ENCODE measurements at places on chromosomes 1 and 21. TPM values are rescaled to one million over a fixed set of nuclear protein-coding genes. Genes with fewer than 3 reads are reported as not detected.

DNA sequence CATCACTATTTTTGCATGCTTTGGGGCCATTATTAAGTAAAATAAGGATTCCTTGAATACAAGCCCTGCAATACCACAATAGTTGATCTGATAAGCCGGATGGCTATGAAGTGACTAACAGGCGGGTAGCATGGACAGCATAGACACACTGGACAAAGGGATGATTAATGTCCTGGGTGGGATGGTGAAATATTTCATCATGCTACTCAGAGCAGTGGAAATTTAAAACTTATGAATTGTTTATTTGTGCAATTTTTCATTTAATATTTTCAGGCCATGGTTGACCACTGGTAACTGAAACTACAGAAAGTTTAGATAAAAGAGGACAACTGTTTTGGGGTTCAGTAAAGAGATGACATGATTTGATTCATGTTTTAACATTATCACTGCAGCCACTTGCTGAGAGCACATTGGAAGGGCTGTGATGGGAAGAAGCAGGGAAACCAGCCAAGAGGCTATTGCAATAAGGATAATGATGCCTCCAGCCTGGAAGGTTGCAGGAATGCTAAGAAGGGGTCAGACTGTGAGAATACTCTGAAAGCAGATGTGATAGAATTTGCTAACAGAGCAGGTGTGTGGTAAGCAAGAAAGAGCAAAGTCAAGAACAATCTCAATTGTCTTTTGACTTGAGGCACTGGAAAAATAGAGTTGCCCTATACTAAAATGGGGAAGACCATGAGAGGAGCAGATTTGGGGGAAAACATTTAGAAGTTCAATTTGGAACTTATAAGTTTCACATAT lies 62.5 kb upstream of the TNFSF4 start:
- no peak for DNase-seq

DNA sequence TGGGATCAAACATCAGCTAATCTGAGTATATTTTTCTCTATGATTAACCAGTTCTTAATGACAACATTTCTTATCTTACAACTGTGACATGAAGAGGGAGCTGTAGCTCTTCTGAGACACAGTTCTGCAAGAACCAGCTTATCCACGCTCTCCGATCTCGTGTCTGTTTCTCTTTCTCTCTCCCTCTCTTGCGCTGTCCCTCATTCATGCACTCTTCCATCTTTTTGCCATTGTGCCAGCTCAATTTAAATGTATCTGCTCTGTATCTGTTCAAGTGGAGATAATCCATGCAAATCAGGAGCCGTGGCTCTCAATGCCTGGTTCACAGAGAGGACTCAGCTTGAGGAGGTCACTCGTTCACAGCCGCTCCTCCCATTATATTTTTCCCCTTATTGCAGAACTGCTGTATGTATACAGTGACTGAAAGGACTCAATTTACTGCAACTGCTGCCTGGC lies 494.7 kb upstream of the ADGRL2 start:
- no peak for DNase-seq

- no peak for DNase-seq
These were observed 68.1 kb downstream of the EDEM3 start for GRCh38 chr1:184686540-184686939.

- DNase-seq: no peak
These were observed 91.7 kb downstream of the TTC3 start for GRCh38 chr21:37164742-37165141.

DNA sequence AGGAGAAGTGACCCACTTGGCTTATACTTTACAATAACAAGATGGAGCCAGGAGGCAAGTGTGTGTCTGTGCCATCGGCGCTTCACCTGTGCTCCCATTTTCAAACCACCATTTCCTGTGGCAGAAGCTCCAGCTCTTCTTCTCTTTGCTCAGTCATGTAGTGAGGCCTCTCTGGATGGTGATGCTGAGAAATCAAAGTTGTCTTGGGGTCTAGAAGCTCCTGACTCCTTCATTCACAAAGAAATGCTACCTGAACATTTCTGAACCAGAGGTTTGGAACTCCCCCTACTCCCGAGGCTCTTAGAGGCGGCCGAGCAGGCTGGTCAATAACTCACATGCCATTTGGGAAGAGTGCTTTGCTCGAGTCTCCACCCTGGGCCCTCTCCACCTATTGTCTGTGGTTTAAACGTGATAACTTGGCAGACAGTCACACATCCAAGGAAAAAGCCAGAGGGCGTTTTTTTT lies 18.0 kb downstream of the SLAMF1 start:
- no peak for DNase-seq

GRCh38 chr21:38308532-38309119 lies 51.8 kb downstream of the KCNJ15 start:
- no peak for DNase-seq

- no peak for DNase-seq
These were observed 56.7 kb downstream of the KCNN3 start for GRCh38 chr1:154813300-154813816.

GRCh38 chr1:80656014-80656636 lies 1144.6 kb upstream of the ADGRL2 start:
- DNase-seq: no peak

- no peak for DNase-seq
These were observed 989 bp upstream of the ETV3 start for GRCh38 chr1:157139052-157139715.

GRCh38 chr1:23772049-23772853 lies 6.0 kb upstream of the PITHD1 start:
- peak; percentile 97 for DNase-seq

DNA sequence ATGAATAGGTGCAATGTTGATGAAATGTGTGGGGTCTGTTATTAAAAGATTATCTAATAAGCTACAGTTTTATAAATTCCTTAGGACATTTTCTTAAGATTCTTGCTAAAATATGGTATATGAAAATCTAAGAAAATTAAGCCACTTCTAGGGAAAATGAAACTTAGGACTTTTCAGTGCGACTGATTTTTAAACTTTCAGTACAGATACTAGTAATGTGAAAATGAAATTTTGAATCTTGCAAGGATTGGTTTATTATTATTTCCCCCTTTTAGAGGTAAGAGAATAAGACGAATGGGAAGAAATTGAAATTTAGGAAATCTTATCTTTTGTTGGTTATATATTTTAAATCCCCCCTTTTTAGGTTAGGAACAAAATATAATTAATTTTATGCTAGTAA lies 16.4 kb downstream of the CAPZA1 start:
- DNase-seq: no peak

- no peak for DNase-seq
These were observed 19.3 kb downstream of the FAM151A start for GRCh38 chr1:54604051-54604450.

- DNase-seq: no peak
These were observed 54.9 kb downstream of the TM2D1 start for GRCh38 chr1:61670016-61670415.

- no peak for DNase-seq
These were observed 26.9 kb downstream of the UCK2 start for GRCh38 chr1:165854101-165854845.

Gene CA6
- not detected for total RNA-seq

Gene INKA2
- total RNA-seq: 16.1 TPM

Gene ZNF593OS
- total RNA-seq: not detected

Gene NTMT2
- not detected for total RNA-seq

Gene VSIG8
- total RNA-seq: not detected

Gene OR6K3
- total RNA-seq: not detected

Data from posterior vena cava (tissue), 2 donors.